ENCODE measurements at places on chromosomes 7 and 10. TPM values are rescaled to one million over a fixed set of nuclear protein-coding genes. Genes with fewer than 3 reads are reported as not detected.

GRCh38 chr7:28630350-28630749 lies 218.0 kb downstream of the CREB5 start:
- H3K27me3 ChIP-seq = no peaks in the 10 kb centered on the region
- peaks cover 33% of the 10 kb centered on the region for H3K4me1 ChIP-seq
- no peaks in the 10 kb centered on the region for H3K36me3 ChIP-seq
- H3K4me3 ChIP-seq = no peak overlapping the region
- H3K27ac ChIP-seq = no peak overlapping the region

GRCh38 chr7:42493436-42494198 lies 256.6 kb upstream of the GLI3 start:
- H3K36me3 ChIP-seq = no peaks in the 10 kb centered on the region
- DNase-seq = peak; percentile 86
- H3K27ac ChIP-seq = peak overlapping the region; percentile 46
- H3K4me3 ChIP-seq = peak overlapping the region; percentile 57
- H3K4me1 ChIP-seq = peaks cover 6% of the 10 kb centered on the region

DNA sequence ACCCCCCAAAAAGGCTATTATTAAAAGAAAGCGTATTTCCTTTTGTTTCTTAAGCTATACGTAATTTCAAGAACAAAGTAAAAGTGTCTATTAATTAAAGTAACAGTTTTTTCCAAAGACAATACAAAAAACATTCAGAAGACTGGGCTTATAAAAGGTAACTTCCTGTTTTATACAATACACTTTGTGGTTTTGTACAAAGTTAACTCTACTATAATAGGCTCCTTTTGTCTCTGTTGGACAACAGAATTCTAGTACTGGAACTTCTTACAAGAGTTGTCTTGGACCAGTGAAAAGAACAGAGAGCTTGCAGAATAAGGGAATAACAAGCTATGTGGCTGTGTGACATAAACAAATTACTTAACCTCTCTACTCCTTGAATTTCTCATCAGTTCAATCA lies 21.5 kb downstream of the SFMBT2 start:
- H3K4me1 ChIP-seq = no peaks in the 10 kb centered on the region
- H3K36me3 ChIP-seq = no peaks in the 10 kb centered on the region
- H3K27me3 ChIP-seq = no peaks in the 10 kb centered on the region
- no peak overlapping the region for H3K27ac ChIP-seq
- DNase-seq = no peak

DNA sequence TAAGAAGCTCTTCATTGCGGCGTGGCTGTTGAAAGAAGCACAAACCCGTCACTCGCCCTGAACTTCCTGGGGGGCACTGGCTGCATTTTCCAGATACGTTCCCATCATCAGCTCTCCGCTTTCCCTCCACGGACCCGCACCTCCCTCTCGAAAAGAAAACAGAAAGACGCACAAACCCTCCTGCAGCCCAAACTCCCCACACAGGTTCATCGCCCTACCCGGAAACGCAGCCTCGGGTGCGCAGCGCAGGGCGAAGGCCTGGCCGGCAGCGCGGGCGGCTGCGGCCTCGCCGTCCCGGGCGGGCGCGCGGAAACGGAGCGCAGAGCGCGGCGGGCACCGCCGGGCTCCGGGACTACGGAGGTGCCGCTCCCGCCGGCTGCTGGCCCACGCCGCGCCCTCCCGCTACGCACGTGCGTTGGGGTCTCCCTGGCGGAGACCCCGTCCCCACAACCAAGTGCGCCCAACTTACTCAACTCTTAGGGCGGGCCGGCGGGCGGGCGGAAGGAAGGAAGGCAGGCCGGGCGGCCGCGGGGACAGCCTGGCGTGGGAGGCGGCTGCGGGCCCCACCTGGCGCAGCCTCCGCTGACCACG lies 822 bp downstream of the ZNF800 start:
- H3K36me3 ChIP-seq = peaks cover 44% of the 10 kb centered on the region
- peaks cover 30% of the 10 kb centered on the region for H3K4me1 ChIP-seq
- H3K4me3 ChIP-seq = peak overlapping the region; percentile 93
- peak overlapping the region; percentile 99 for H3K27ac ChIP-seq
- DNase-seq = peak; percentile 15

DNA sequence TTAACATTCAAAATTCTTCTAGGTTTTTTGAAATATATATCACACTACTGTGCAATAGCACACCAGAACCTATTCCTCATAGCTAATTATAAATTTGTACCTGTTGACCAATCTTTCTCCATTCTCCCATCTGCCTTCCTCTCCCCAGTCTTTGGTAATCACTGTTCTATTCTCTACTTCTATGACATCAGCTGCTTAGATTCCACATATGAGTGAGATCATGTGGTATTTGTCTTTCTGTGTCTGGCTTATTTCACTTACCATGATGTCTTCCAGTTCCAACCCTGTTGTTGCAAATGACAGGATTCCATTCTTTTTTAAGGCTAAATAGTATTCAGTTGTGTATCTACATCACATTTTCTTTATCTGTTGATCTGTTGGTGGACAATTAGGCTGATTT lies 54.4 kb upstream of the CCDC6 start:
- no peak for DNase-seq
- H3K4me3 ChIP-seq = no peak overlapping the region
- no peaks in the 10 kb centered on the region for H3K36me3 ChIP-seq

GRCh38 chr10:31645786-31646185 lies 282.8 kb downstream of the ARHGAP12 start:
- H3K36me3 ChIP-seq = no peaks in the 10 kb centered on the region
- no peak overlapping the region for H3K27ac ChIP-seq
- no peak for DNase-seq
- no peak overlapping the region for H3K4me3 ChIP-seq
- H3K4me1 ChIP-seq = no peaks in the 10 kb centered on the region

GRCh38 chr10:94069884-94070283 lies 76.2 kb downstream of the PLCE1 start:
- H3K4me1 ChIP-seq = no peaks in the 10 kb centered on the region
- H3K4me3 ChIP-seq = no peak overlapping the region
- DNase-seq = no peak
- no peak overlapping the region for H3K27ac ChIP-seq
- no peaks in the 10 kb centered on the region for H3K36me3 ChIP-seq

- H3K36me3 ChIP-seq = no peaks in the 10 kb centered on the region
- no peak overlapping the region for H3K4me3 ChIP-seq
- H3K27me3 ChIP-seq = no peaks in the 10 kb centered on the region
- no peak overlapping the region for H3K27ac ChIP-seq
- H3K4me1 ChIP-seq = no peaks in the 10 kb centered on the region
Measured at GRCh38 chr7:56009695-56010094, 41.5 kb downstream of the PSPH start.

- H3K27ac ChIP-seq = no peak overlapping the region
- H3K27me3 ChIP-seq = no peaks in the 10 kb centered on the region
- H3K36me3 ChIP-seq = no peaks in the 10 kb centered on the region
- no peak for DNase-seq
Measured at GRCh38 chr7:31256506-31256905, 84.0 kb downstream of the NEUROD6 start.

DNA sequence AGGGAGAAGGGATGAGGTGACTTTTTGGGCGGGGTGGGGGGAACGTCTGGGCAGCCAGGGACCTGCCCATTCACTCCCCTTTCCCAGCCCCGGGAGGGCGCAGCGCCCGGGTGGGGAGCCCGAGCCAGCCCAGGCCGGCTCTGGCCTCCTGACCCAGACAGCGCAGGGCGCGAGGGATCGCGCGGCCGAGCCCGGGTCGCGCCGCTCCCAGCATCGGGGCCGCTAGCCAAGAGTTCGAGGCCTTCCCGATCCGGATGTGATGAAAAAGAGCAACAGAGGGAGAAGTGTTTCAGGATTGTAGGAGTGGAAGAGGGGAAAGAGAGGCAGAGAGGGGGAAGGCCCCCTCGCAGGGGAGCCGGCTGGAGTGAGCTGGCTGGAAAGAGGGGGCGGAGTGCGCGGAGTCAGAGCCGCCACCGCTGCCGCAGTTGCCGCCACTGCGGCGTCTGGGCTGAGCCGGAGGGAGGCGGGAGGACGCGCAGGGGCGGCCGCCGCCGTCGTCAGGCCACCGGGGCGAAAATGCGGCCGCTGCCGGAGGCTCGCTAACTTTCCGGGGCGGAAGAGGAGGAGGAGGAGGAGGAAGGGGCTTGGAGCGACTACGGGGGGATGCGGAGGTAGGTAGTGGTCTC lies at the start of gene MDFIC:
MDFIC (plus strand) TSS at position 69 of the 626 bp plus-strand sequence. CDS start 940 bp downstream, outside the sequence.
- H3K36me3 ChIP-seq = no peaks in the 10 kb centered on the region
- H3K4me3 ChIP-seq = peak within 1 kb of the TSS; percentile 78
- H3K27me3 ChIP-seq = no peaks in the 10 kb centered on the region
- H3K4me1 ChIP-seq = peaks cover 17% of the 10 kb centered on the region
- peak within 1 kb of the TSS; percentile 78 for H3K27ac ChIP-seq

GRCh38 chr10:6722616-6723004 lies 142.5 kb upstream of the PRKCQ start:
- peaks cover 10% of the 10 kb centered on the region for H3K4me1 ChIP-seq
- no peaks in the 10 kb centered on the region for H3K27me3 ChIP-seq
- no peaks in the 10 kb centered on the region for H3K36me3 ChIP-seq
- no peak overlapping the region for H3K4me3 ChIP-seq

DNA sequence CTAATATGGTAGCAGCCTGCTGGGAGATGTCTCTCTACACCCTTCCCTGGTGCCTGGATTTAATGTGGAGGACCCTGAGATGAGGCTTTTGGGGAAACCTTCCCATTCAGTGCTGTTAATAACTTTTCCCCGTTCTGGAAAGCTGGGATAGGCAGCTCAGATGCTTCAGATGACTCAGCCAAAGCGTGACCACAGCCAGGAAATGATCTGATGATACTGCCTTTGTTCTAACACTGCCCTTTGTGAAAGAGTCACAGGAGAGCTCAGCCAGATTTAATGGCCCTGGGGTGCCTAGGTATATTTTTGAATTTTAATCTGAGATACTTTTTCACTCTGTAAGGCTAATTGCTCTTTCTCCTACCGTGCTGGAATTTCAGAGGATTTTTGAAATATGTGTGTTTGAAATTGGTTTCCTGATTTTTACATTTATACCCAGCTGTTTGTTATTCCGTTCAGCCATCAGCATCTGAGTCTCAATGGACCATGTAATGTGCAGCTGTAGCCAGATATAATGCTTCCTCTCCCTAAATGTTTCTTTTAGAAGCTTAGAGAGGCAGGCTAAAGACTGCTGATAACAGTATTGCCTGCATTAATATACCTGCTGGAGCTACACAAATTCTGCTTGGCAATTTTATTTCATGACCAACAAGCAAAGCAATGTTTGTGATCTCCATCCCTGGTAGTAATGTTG lies 17.8 kb downstream of the CELF2 start:
- peak; percentile 66 for DNase-seq
- no peaks in the 10 kb centered on the region for H3K36me3 ChIP-seq
- H3K4me1 ChIP-seq = peaks cover 30% of the 10 kb centered on the region

DNA sequence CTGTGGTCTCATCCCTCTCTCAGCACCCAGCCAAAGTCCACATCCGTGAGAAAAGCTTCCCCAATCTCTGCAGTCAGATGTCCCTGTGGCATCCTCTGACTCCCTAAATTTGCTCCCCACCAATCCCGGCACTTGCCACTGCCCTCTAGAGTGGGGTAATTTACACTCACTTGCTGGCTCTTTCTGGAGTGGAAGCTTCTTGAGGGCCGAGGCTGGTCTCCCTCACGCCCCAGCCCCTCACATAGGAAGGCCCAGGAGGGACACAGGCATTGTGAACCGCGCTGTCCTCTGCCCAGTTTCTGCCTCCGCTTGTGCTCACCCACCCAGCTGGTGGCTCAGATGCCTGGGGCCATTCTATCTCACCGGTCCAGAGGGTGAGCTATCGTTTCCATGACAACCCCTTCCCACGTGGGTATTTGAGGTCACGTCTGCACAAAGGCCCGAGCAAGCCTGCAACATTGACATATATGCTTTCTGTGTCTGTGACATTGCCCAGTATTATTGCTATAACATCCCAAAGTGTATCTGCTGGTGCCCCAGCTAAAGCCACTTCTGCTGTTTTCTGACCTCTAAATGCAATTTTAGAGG lies 97.3 kb upstream of the CTBP2 start:
- H3K4me1 ChIP-seq = no peaks in the 10 kb centered on the region
- H3K27ac ChIP-seq = no peak overlapping the region
- no peaks in the 10 kb centered on the region for H3K27me3 ChIP-seq

- no peaks in the 10 kb centered on the region for H3K36me3 ChIP-seq
- no peaks in the 10 kb centered on the region for H3K27me3 ChIP-seq
- H3K4me1 ChIP-seq = peaks cover 54% of the 10 kb centered on the region
- peak; percentile 96 for DNase-seq
- H3K27ac ChIP-seq = peak overlapping the region; percentile 99
Measured at GRCh38 chr10:102645741-102646609, 1.7 kb downstream of the TRIM8 start.

GRCh38 chr10:818526-819220 lies 112.8 kb downstream of the LARP4B start:
- no peaks in the 10 kb centered on the region for H3K27me3 ChIP-seq
- no peak for DNase-seq
- H3K4me3 ChIP-seq = no peak overlapping the region

DNA sequence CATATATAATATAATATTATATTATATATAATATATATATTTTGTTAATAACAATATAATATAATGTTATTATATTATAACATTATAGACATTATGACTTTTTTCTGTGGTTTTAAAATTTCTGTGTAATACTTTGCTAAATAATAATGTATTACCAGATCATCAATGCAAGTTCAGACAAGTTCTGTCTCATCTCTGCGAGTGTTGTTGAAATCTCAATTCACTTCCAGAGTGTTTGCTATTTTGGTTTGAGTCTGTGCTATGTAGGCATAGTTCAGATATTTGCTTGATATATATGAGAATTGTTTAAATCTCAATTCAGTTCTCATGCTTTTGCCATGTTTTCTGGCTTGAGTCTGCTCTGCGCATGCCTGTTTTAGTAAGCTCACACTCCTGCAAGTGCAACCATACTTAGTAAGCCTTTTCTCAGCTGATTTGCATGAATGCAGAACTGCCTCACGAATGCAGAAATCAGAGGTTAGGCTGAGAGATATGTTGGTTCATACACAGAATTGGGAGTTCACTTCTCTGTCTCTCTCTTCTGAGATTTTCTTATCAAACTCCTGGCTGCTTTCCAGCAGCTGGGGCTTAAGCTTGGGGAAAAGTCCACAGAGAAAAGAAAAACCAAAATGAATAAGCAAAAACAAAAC lies 830.2 kb upstream of the SORCS1 start:
- no peaks in the 10 kb centered on the region for H3K27me3 ChIP-seq
- no peak overlapping the region for H3K27ac ChIP-seq
- no peaks in the 10 kb centered on the region for H3K4me1 ChIP-seq
- no peak for DNase-seq

GRCh38 chr10:88934900-88935672 lies 17.5 kb downstream of the ACTA2 start:
- no peak overlapping the region for H3K27ac ChIP-seq
- peak overlapping the region; percentile 6 for H3K4me3 ChIP-seq
- H3K27me3 ChIP-seq = no peaks in the 10 kb centered on the region
- H3K36me3 ChIP-seq = no peaks in the 10 kb centered on the region
- DNase-seq = peak; percentile 76

OPALIN gene
- total RNA-seq = not detected

HMX2 gene
- total RNA-seq = not detected

ING3 gene
- total RNA-seq = 9.5 TPM

OR2A42 gene
- total RNA-seq = not detected
